ENCODE measurements at places on chromosomes 4 and X.

- DNase-seq: no peak
Measured at GRCh38 chr4:41815473-41815872, 66.9 kb upstream of the PHOX2B start.

- no peak for DNase-seq
Measured at GRCh38 chr4:78379040-78379439, 172.5 kb upstream of the ANXA3 start.

DNA sequence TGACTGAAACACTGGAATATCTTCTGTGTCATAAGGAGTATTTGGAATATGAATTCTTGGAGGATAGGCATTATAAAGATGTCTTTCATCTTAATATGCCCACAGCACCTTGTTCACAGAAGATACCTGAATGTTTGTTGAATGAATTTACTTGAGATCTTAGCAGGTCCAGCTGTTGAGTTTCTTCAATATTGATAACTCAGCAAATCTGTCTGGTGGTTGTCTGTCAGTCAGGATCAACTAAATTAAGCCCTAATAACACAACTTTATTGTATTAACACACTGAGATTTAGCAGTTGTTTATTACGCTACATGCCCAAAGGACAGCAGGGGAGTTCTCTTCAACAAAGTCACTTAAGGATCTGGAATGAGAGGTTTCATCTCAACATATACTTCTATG is 106.5 kb downstream of the CNOT6L start:
- no peak for DNase-seq

- no peak for DNase-seq
Measured at GRCh38 chr4:76306882-76307659, 538 bp downstream of the STBD1 start.
